Activated CD4-positive, alpha-beta T cell treated with anti-CD3 and anti-CD28 coated beads, Interleukin-2, amount 50 U/mL, for 16 hours (primary cell): ENCODE measurements at places on chromosomes 1 and 21.

DNA sequence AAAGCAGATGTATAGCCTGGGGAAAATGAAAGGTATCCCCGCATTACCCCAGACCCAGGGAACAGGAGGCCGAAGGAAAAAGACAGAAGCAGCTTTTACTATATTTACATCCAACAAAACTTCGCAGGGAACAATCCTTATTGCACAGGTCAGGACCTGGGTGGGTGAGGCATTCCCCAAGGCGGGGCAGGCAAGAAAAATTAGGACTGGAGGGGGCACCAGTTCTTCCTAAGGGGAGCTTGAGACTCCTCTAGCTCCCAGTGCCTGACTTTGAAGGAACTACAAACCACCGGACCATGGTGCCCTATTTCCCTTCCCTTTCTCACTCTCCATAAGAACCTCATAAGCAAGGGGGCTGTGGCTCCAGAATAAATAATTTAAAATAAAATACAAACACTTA lies 6.7 kb upstream of the GATAD2B start:
- DNase-seq: no peak

DNA sequence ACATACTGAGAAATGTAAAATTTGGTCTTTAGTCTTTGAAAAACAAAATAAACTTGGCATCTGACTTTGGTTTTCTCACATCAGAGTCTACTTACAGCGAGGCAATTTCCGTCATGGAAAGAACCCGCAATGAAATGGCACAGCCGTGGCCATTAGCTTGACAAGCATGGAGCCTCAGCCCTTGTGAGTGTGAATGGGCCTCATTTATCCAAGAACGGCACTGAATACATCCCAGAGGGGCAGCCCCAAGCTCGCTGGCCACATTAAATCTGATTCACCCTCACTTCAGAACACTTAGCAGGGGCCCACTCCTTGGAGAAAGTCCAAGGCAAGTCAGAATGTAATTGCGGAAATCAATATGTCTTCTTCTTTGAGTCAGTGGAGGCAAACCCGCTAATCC lies 64.8 kb downstream of the ERG start:
- DNase-seq: no peak

DNA sequence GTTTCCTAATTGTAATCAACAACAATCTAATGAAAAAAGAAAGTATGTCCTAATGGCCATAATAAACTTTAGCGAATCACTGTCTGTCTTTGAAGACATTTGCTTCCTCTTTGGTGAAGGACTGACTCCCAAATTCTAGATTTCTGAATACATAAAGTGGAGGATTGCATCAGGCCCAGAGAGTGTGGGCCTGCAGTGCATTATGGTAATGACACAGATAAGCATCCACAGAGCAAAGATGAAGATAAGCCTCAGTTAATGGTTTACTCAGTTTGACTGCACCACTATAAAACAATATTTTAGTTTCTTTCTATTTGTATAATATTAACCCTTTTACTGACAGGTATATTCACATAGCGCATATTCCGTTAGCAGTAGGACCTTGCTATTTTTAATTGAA lies 365.5 kb downstream of the KCTD3 start:
- no peak for DNase-seq

DNA sequence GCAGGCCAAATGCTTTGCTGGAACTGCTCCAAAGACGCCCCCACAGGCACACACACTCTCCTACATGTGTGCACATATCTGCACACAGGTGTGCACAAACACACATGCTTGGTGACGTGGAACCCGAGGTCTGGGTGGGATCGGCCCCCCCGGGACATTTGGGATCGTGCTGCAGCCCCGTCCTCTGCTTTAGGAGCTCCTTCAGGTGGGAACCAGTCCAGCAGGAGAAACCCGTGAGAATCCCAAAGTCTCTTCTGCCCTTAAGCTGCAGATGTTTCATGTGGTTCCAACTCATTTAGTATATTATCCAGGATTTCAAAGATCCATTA lies 38.6 kb downstream of the UBE2G2 start:
- DNase-seq: no peak

DNA sequence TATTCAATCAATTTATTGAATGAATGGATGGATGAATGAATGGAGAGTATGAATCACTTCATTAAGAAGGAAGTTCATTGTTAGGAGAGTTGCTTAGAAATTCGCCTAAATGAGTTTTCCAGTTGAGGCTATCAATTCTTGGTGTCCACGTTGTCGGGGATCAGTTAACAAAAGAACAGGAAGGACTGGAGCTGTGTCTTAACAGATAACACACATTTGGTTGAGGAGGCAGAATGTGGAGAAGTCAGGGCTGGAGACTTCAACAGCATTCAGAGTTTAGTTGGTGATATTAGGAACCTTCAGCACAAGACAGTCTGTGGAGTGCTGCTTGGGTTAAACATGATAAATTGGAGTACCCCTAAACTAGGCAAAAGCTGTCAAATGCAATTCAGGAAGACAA lies 33.7 kb downstream of the ZBTB18 start:
- DNase-seq: no peak
